Aorta (tissue), 5 donors: ENCODE measurements at places on chromosomes 3 and 15. TPM values are rescaled to one million over a fixed set of nuclear protein-coding genes. Genes with fewer than 3 reads are reported as not detected.

CLDN1 gene
- 4.5 TPM for total RNA-seq

EOMES gene
- total RNA-seq, result 0.60 TPM

- DNase-seq, result no peak
- H3K4me1 ChIP-seq, result peaks cover 3% of the 10 kb centered on the region
- no peaks in the 10 kb centered on the region for H3K27me3 ChIP-seq
- no peaks in the 10 kb centered on the region for H3K36me3 ChIP-seq
- no peak overlapping the region for H3K27ac ChIP-seq
Measured at GRCh38 chr3:42486814-42487565, 15.5 kb upstream of the VIPR1 start.

SOX2 gene
- 0.29 TPM for total RNA-seq

- no peaks in the 10 kb centered on the region for H3K27me3 ChIP-seq
- H3K36me3 ChIP-seq, result no peaks in the 10 kb centered on the region
- H3K4me1 ChIP-seq, result no peaks in the 10 kb centered on the region
- H3K4me3 ChIP-seq, result no peak overlapping the region
Measured at GRCh38 chr3:13874891-13875290, 5.0 kb downstream of the WNT7A start.

DNA sequence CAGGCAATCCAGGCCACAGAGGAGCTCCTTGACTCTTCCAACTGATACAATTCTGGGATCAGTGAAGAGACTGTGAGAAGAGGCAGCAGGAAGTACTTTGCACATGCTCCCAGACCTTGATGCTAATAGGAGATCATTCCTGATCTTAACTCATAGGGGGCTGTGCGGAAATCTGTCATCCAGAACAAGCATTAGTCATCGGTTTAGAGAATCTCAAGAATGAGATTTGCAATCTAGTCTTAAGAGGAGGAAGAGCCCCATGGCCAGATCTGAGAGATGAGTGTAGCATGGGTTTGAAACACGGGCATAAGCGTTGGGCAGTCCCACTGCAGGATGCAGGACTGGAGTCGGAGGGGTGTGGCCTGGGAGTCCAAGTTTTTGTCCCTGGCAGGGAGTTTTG, 1081.1 kb downstream of the NAALADL2 start:
- DNase-seq, result no peak
- H3K27me3 ChIP-seq, result no peaks in the 10 kb centered on the region
- no peak overlapping the region for H3K4me3 ChIP-seq
- H3K4me1 ChIP-seq, result no peaks in the 10 kb centered on the region

- no peaks in the 10 kb centered on the region for H3K27me3 ChIP-seq
- H3K4me3 ChIP-seq, result no peak overlapping the region
- H3K4me1 ChIP-seq, result no peaks in the 10 kb centered on the region
- DNase-seq, result no peak
- no peak overlapping the region for H3K27ac ChIP-seq
- H3K36me3 ChIP-seq, result no peaks in the 10 kb centered on the region
Measured at GRCh38 chr3:30408105-30408557, 198.3 kb upstream of the TGFBR2 start.

- H3K36me3 ChIP-seq, result no peaks in the 10 kb centered on the region
- no peak for DNase-seq
- no peak overlapping the region for H3K27ac ChIP-seq
- H3K4me1 ChIP-seq, result peaks cover 13% of the 10 kb centered on the region
- no peaks in the 10 kb centered on the region for H3K27me3 ChIP-seq
Measured at GRCh38 chr3:169454823-169455222, 208.7 kb downstream of the MECOM start.

DNA sequence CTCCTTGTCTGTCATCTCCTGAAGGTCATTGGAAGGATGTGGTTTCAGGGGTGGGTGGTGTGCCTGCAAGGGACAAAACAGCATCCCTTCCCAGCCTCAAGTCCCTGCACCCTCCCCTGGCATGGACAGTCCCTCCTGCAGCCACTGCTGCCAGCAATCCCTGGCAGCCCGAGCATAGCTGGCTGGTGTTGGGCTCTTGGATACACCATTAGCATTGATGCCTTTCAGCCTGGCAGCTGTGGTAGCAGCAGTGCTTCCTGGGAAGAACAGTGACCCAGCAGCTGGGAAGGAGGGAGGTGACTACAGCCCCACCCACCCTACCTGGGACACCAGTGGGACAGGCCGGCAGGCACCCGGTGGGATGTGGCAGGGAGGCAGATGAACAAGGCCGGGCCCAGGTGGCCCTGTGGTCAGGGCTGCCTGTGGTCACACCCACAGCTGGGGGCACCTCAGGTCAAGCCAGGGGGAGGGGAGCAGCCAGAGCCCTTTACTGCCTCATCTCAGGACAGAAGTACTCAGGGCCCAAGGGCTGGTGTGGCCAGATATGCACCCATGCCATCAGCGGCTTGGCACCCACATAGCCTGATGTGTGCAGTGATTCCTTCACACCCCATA, 32.9 kb upstream of the TMEM115 start:
- no peaks in the 10 kb centered on the region for H3K36me3 ChIP-seq
- H3K4me1 ChIP-seq, result no peaks in the 10 kb centered on the region
- no peaks in the 10 kb centered on the region for H3K27me3 ChIP-seq

DNA sequence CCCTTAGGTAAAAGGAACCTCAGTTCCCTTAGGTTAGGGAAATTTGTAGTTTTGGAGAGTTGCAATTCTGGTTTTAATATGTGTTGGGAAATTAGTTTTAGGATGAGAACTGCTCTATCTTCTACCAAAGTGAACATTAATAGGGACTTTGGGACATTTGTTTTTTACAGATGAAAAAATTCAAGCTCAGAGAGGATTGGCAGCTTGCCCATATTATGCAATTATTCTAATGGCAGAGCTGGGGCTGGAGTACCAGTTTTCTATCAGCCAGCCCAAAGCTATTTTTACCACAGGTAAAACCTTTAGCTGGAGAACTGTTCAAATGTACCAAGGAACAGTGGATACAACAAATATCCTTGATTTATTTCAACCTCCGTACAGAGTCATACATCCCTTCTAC, 127.0 kb downstream of the CPNE4 start:
- no peak overlapping the region for H3K4me3 ChIP-seq
- H3K27ac ChIP-seq, result no peak overlapping the region
- H3K4me1 ChIP-seq, result no peaks in the 10 kb centered on the region
- no peaks in the 10 kb centered on the region for H3K27me3 ChIP-seq
- no peaks in the 10 kb centered on the region for H3K36me3 ChIP-seq

GRCh38 chr3:161939918-161940620, 443.5 kb downstream of the OTOL1 start:
- H3K36me3 ChIP-seq, result no peaks in the 10 kb centered on the region
- H3K27me3 ChIP-seq, result no peaks in the 10 kb centered on the region
- no peak overlapping the region for H3K27ac ChIP-seq
- DNase-seq, result no peak
- no peaks in the 10 kb centered on the region for H3K4me1 ChIP-seq

GOLGA8T gene
- not detected for total RNA-seq

DNA sequence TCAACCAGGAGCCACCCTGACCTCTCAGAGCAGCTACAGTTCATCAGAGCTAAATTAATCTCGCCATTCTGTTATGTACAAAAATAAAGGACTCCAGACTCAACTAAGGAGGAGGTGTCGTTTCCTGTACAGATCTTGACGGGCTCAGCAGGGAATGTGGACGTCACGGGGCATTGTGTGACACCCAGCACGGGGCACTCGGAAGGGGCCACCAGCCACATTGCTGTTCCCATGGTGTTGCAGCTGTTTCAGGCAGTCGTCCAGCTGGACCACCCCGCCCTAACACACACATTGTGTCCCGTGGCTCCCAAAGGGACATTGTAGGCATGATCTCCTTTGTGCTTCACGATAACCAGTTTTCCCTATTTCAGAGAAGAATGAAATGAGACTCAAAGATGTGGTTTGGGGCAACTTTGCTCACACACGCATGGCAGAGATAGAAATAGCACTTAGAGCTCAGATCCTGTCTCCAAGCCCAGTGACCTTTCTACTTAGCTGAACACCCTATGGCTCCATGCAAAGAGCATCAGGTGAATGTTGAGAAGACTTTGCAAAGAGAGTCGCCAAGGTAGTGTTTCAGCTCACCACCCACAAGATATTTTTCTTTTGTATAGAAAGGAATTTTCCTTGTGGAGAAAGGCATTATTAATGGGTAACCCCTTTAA, 5.5 kb downstream of the SSUH2 start:
- no peak for DNase-seq
- no peak overlapping the region for H3K4me3 ChIP-seq

GRCh38 chr15:50854601-50855490, 53.6 kb upstream of the AP4E1 start:
- H3K27me3 ChIP-seq, result no peaks in the 10 kb centered on the region
- DNase-seq, result no peak
- H3K36me3 ChIP-seq, result no peaks in the 10 kb centered on the region
- no peak overlapping the region for H3K4me3 ChIP-seq
- peaks cover 5% of the 10 kb centered on the region for H3K4me1 ChIP-seq

- no peaks in the 10 kb centered on the region for H3K36me3 ChIP-seq
- no peaks in the 10 kb centered on the region for H3K4me1 ChIP-seq
- no peak overlapping the region for H3K27ac ChIP-seq
- no peaks in the 10 kb centered on the region for H3K27me3 ChIP-seq
- DNase-seq, result no peak
Measured at GRCh38 chr15:88610701-88611231, 10.4 kb upstream of the AEN start.

DNA sequence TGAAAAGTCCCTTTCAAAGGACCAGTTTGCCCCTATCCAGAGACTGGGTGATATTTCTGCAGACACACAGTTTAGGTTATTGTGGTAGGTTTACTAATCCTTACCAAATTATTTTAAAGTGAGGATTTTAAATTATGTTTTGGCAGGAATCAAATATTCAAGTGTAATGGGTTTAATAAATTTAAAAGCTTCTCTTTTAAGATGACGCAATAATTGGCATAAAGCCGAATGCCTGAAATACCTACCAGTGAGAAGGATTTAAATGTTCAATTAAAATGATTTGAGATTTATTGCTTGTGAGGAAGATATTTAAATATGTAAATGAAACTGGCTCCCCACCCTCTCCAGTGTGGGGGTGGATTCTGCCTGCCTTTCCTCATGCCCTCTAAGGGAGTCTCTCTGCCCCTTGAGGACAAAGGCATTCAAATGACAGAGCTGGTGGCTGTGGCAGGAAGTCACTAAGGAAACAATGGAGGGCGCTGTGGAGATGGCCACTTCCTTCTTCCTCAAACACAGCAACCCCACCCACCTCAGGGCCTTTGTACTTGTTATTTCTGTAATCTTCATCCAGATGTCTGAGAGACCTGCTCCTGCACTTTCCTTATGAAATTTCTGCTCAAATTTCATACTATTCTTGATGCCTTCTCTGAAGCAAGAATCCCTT, 131.7 kb downstream of the TNIK start:
- H3K36me3 ChIP-seq, result no peaks in the 10 kb centered on the region
- H3K4me1 ChIP-seq, result peaks cover 6% of the 10 kb centered on the region
- no peak for DNase-seq
